Natural killer cell treated with Interleukin-12 subunit alpha and Interleukin-12 subunit beta and Interleukin-15 and Interleukin-18, amount 100 ng/mL, for 72 hours (primary cell): ENCODE measurements at places on chromosomes 4 and X.

DNA sequence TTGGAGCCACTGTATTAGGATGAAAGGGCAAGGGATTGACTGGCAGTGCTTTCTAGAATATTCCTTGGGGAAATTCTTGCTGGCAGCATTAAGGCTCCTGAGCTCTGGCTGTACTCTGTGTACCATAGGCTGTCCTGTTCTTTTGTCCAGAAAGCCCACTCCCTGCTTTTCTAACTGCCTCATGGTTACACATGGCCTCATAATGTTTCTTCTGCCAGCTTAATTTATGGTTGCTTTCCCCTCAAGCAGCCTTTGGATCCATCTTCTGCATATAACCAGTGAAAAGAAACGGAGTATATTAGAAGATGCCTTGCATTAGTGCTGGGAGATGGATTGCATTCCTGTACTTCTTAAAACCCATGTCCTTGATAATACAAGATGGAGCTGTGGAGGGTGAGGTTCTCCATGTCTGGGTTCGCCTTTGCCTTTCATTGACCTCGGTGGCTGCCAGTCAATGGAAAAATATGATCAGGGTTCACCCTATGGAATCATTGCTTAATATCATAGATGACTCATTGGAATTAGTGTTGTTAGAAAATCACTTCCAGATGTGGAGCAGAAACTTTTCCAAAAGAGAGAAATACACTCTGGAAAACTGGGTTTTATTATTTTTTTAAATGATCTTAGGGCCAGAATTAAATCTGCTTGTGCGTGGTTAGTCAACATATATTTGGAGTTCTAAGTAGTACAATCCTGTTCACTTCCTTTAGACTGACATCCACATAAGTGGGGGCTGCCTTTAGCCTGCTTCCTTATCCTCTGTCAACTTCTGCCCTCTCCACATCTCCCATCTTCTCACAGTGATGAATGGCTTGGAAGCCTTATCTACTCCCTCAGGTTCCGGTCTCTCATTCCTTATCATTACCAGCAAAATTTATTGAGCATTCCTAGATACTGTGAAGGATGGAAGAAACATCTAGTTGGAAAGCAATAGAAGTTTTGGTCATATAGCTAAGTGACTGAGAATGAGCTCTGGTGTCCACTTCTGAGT, 24.9 kb downstream of the DOCK11 start:
- H3K4me3 ChIP-seq, result peak overlapping the region; percentile 10
- no peak for DNase-seq
- peaks cover 36% of the 10 kb centered on the region for H3K4me1 ChIP-seq

DNA sequence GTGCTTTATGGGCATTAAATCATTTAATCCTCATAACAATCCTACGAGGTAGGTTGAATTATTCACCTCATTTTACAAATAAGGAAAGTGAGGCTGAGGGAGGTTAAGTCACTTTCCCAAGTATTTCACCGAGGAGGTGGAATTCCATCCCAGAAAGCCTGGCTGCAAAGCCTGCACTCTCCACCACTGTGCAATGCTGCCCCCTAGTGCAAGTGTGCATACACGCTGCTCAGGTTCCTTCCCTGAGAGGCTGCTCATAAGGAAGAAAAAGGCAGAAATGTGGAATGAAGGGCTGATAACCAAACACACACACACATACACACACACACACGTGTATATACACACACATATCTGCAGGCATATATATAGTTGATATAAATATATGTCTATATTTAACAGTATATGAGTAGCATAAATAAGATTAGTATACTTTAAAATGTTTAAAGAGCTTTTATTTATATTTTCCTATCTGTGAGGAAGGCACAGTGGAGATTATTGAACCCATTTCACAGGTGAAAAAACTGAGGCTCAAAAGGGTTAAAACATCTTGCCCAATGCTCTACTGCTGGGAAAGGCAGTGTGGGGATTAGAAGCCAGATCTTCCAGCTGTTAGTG, 714.5 kb upstream of the TENM3 start:
- H3K4me3 ChIP-seq, result no peak overlapping the region
- H3K27ac ChIP-seq, result no peak overlapping the region
- H3K27me3 ChIP-seq, result no peaks in the 10 kb centered on the region
- H3K4me1 ChIP-seq, result no peaks in the 10 kb centered on the region
- DNase-seq, result no peak

DNA sequence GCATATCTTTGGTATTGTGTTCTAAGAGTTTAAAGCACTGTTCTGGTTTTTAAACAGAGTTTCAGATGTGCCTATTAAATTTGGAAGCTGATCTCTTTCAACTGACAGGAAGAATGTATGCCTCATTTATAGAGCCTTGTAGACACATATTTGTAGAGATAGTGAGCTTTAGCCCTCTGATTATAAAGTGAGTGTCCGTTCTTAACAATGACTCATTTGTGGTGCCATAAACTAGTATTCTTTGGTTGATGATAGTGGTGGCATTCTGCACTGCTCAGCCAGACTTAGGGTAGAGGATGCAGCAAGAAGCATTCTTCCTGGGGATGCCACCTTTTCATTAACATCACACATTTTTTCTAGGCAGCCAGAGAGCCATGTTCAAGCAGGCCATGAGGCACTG, 121.7 kb downstream of the TLL1 start:
- H3K27ac ChIP-seq, result no peak overlapping the region
- no peaks in the 10 kb centered on the region for H3K4me1 ChIP-seq
- no peaks in the 10 kb centered on the region for H3K36me3 ChIP-seq
- no peak overlapping the region for H3K4me3 ChIP-seq
- H3K27me3 ChIP-seq, result no peaks in the 10 kb centered on the region

- no peaks in the 10 kb centered on the region for H3K36me3 ChIP-seq
- no peak overlapping the region for H3K27ac ChIP-seq
- DNase-seq, result no peak
- no peaks in the 10 kb centered on the region for H3K4me1 ChIP-seq
- no peaks in the 10 kb centered on the region for H3K27me3 ChIP-seq
These were observed 32.4 kb downstream of the SMPX start for GRCh38 chrX:21725496-21725895.

DNA sequence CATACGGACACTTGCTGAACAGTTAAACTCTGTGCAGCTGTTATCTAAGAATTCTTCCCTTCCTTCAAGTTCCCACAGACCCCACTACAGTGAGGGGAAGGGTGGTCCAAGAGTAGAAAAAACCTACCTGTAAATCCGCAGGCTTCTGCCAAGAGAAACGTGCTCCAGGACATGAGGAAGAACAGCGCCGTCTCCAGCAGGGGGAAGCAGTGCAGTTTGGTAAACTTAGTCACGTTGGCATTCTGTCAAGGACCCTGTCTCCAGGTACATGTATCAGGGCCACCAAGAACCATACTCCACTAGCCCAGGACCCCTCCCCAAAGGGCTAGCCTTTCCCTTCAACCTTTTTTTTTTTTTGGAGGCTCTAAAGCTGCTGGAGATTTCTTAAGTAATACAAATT, 79.9 kb downstream of the CHST7 start:
- H3K4me3 ChIP-seq, result no peak overlapping the region
- no peaks in the 10 kb centered on the region for H3K4me1 ChIP-seq
- DNase-seq, result no peak
- no peak overlapping the region for H3K27ac ChIP-seq
- H3K36me3 ChIP-seq, result no peaks in the 10 kb centered on the region

GRCh38 chrX:22310779-22311178, 38.1 kb downstream of the CBLL2 start:
- H3K4me3 ChIP-seq, result no peak overlapping the region
- no peak for DNase-seq
- H3K27ac ChIP-seq, result no peak overlapping the region
- H3K4me1 ChIP-seq, result no peaks in the 10 kb centered on the region

DNA sequence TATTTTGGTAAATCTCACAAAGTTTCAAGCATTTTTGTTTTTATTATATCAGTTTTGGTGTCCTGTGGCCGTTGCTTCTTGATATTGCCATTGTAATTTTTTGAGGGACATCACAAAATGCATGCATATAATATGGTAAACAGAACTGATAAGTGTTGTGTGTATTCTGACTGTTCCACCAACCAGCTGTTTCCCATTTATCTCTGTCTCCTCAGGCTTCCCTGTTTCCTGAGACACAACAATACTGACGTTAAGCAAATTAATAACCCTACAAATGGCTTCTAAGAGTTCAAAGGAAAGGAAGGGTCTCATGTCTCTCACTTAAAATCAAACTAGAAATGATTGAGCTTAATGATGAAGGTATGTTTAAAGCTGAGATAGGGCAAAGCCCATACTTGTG, 40.0 kb downstream of the UGT2B10 start:
- H3K27ac ChIP-seq, result no peak overlapping the region
- H3K27me3 ChIP-seq, result no peaks in the 10 kb centered on the region
- DNase-seq, result no peak
- no peaks in the 10 kb centered on the region for H3K36me3 ChIP-seq
- H3K4me1 ChIP-seq, result no peaks in the 10 kb centered on the region

- H3K36me3 ChIP-seq, result no peaks in the 10 kb centered on the region
- peaks cover 5% of the 10 kb centered on the region for H3K4me1 ChIP-seq
These were observed 1.6 kb downstream of the SLC49A3 start for GRCh38 chr4:687048-687970.

DNA sequence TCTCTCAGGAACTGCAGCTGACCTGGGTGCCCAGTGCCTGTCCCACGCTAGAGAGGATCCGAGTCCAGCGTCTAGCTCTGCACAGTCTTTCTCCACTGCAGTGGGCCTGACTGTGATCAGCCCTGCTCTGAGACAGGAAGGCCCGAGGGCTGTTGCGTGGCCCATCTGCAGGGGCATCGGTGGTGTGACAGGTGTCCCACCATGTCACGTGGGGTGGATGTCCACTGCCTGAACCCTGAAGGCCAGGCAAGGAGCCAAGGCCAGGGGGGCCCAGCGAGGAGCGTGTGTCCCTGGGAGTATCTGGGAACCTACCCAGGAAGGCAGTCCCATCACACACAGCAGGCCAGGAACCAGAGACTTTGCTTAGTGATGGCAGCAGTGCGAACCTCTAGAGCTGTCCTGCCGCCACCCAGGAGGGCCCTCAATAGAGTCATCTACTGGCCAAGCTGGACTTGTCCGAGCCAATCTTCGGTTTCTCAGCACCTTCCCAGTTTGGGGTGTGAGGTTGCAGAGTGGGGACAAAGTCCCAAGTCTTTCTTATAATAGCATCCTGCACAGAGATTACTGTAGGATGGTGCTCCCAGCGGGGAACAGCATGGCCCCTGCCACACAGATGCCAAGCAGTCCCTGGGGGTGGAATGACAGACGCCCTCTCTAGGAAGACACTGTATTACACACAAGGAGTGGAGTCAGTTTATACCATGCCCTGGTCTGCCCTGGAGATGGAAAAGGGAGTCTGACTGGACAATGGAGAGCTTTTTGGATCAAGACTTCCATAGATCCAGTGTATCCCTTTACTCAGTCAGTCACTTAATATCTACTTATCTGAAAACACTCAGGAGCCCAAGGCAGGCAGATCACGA, 38.3 kb downstream of the DCTD start:
- no peak for DNase-seq
- no peak overlapping the region for H3K4me3 ChIP-seq
- H3K27ac ChIP-seq, result no peak overlapping the region
- no peaks in the 10 kb centered on the region for H3K27me3 ChIP-seq
- H3K36me3 ChIP-seq, result peaks cover 8% of the 10 kb centered on the region

DNA sequence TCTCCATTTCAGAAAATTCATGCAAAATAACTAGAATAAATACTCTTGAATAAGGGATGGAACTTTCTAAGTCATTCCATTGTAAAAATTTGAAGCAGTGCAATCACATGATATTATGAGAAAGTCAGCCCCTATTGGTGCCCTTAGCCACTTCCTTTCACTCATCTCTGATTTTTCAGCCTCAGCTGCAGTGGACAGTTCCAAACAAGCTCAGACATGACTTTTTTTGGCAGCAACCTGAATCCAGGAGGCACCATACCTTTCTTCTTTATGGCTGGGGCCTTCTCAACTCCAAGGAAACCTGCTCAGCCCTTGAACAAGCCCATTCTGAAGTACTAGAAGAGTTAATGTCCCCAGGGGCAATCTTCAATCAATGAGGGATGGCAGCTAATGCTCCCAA, 40.5 kb downstream of the MAPK10 start:
- H3K27ac ChIP-seq, result no peak overlapping the region
- H3K4me3 ChIP-seq, result no peak overlapping the region
- no peaks in the 10 kb centered on the region for H3K27me3 ChIP-seq
- H3K4me1 ChIP-seq, result no peaks in the 10 kb centered on the region

GRCh38 chr4:158333820-158334219, 123.5 kb downstream of the TMEM144 start:
- no peaks in the 10 kb centered on the region for H3K27me3 ChIP-seq
- H3K4me3 ChIP-seq, result no peak overlapping the region
- H3K36me3 ChIP-seq, result no peaks in the 10 kb centered on the region
- no peak overlapping the region for H3K27ac ChIP-seq
- H3K4me1 ChIP-seq, result no peaks in the 10 kb centered on the region

GRCh38 chr4:57220172-57220571, 110.0 kb upstream of the IGFBP7 start:
- no peak for DNase-seq
- H3K36me3 ChIP-seq, result no peaks in the 10 kb centered on the region
- H3K4me1 ChIP-seq, result no peaks in the 10 kb centered on the region
- H3K27me3 ChIP-seq, result peaks cover 7% of the 10 kb centered on the region

DNA sequence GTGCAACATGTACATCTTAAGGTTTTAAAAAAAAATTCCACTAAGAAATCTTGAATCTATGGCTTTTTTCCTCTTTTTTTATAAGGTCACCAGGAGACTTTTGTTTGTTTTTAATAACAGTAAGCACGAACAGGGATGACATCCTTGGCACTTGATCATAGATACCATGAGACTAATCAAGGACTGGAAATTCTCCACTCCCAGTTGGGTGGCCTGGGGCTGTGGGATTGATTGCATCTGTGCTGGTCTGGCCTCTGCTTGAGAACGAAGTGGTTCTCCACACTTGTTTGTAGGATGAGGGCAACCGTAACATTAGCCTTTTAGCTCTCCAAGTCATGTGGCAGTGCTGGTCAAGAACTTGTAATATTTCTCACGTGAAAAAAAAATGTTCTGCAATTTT, 35.4 kb downstream of the SNX25 start:
- no peaks in the 10 kb centered on the region for H3K27me3 ChIP-seq
- no peaks in the 10 kb centered on the region for H3K36me3 ChIP-seq
- no peak overlapping the region for H3K4me3 ChIP-seq
- no peak for DNase-seq
- H3K4me1 ChIP-seq, result peaks cover 2% of the 10 kb centered on the region
- H3K27ac ChIP-seq, result no peak overlapping the region

DNA sequence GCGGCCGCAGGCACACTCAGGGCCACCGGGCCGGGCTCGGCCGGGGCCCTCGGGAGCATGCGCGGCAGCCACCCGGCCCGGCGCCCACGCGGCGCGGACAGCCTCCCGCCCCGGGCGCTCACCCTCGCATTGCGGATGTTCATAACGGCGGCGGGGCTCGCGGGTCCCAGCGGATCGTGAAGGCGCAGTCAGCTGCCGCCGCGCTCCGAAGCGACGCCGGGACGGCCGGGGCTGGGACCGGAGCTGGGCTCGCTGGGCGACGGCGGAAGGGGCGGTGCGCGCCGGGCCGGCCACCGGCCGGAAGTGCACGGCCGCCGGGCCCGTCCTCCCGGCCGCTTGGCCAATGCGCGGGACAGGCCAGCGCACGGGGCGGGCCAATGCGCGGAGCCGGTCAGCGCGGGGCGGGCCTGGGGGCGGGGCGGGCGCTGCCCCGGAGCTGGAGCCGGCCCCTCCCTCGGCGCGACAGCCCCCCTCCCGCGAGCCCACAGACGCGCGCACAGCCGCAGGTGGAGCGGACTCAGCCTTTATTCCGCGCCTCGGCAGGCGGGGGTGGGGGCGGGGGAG, at the start of gene NAA10:
NAA10 (minus strand) TSS at position 276 of the 564 bp plus-strand sequence; CDS start at position 143, 133 bp downstream.
- DNase-seq, result peak; percentile 85
- H3K4me3 ChIP-seq, result peak within 1 kb of the TSS; percentile 82
- peaks cover 2% of the 10 kb centered on the region for H3K27me3 ChIP-seq
- H3K27ac ChIP-seq, result peak within 1 kb of the TSS; percentile 47
- H3K4me1 ChIP-seq, result peaks cover 4% of the 10 kb centered on the region

GRCh38 chr4:8854931-8855330, 16.7 kb downstream of the HMX1 start:
- no peak overlapping the region for H3K27ac ChIP-seq
- no peak overlapping the region for H3K4me3 ChIP-seq
- no peak for DNase-seq
- H3K36me3 ChIP-seq, result peaks cover 6% of the 10 kb centered on the region
- H3K4me1 ChIP-seq, result peaks cover 15% of the 10 kb centered on the region
